Astrocyte (in vitro differentiated cells and primary cell): ENCODE measurements at places on chromosomes 6 and 20. TPM values are rescaled to one million over a fixed set of nuclear protein-coding genes. Genes with fewer than 3 reads are reported as not detected.

DNA sequence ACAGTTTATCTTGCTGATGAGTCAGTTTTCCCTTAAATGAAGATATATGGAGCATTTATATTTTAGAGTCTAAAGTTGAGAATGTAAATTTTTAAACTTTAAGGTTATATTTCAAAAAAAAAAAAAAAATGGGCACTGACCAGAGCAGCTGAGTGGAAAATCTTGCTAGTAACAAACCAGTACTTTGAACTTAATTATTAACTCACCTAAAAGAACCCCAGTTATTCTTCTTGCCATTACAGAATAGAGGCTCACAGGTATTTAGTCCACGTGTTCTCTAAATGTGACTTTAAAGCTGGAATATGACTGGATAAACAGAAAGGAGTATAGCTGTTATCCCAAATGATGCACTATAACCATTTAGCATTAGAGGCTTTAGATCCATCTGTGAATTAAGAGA lies 178.4 kb downstream of the COL9A1 start:
- DNase-seq = no peak

DNA sequence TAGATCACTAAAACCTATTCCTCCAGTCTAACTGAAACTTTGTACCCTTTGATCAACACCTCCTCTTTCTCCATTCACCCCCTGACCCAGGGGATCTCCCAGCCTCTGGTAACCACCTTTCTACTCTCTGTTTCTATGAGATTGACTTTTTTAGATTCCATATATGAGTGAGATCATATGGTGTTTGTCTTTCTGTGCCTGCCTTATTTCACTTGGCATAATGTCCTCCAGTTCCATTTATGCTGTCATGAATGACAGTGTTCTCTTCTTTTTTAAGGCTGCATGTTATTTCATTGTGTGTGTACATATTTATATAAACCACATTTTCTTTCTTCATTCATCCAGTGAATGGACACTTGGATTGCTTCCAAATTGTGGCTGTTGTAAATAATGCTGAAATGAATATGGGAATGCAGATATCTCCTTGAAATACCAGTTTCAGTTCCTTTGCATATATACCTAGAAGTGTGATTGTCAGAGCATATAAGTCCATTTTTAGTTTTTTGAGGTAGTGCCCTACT lies 57.7 kb downstream of the DHX35 start:
- DNase-seq = no peak

GRCh38 chr20:58833921-58834320 lies 16.8 kb downstream of the GNAS-AS1 start:
- no peak for DNase-seq

DNA sequence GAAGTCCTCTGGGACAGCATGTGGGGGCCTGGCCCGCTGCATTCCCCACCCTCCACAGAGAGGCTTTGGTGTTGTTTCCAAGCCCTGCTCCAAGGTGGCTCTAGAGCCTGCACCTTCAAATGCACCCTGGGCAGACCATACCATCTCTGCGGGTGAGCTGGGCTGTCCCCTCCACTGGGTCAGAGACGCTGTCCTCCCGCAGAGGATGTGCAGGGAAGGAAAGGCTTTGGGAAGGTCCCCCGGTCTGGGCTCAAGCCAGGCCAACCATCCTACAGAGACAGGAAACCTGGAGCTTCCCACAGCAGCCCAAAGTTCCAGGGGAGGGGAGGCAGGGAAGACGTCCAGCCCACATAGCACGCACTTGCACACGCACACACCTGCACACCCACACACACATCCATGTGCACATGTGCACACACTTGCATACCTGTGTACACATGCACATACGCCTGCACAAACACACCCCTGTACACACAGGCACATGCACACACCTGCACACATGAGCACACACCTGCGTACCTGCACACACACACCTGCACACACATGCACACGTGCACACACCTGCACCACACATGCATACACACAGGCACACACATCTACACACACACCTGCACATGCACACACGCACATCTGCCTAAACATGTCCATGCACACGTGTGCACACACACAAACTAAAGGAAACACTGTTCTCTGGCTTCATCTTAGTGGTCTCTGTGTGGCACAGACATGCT lies 155.4 kb downstream of the ERMARD start:
- DNase-seq = no peak

- DNase-seq = peak; percentile 98
Measured at GRCh38 chr20:58127701-58128111, 100.7 kb downstream of the ANKRD60 start.

- DNase-seq = peak; percentile 26
Measured at GRCh38 chr6:157328108-157328692, 4.9 kb upstream of the TMEM242 start.

SPATA25 gene
- 0.67 and 1.7 TPM in 2 replicates for total RNA-seq

UNC5CL gene
- total RNA-seq = 0.27 and 0.29 TPM in 2 replicates

GRCh38 chr6:30720738-30721197 lies 616 bp downstream of the TUBB start:
- no peak for DNase-seq

- no peak for DNase-seq
Measured at GRCh38 chr6:13710552-13711323, 897 bp downstream of the RANBP9 start.

GRCh38 chr6:107495971-107496370 lies 6.1 kb downstream of the SOBP start:
- DNase-seq = no peak

GRCh38 chr6:81895511-81896185 lies 143.2 kb upstream of the TENT5A start:
- peak; percentile 99 for DNase-seq

GRCh38 chr20:2986466-2986865 lies 57.0 kb upstream of the GNRH2 start:
- DNase-seq = no peak

GRCh38 chr6:56327946-56328727 lies 80.8 kb upstream of the COL21A1 start:
- no peak for DNase-seq
